Activated CD4-positive, alpha-beta memory T cell treated with anti-CD3 and anti-CD28 coated beads for 36 hours (primary cell): ENCODE measurements at places on chromosomes 3 and 15.

DNA sequence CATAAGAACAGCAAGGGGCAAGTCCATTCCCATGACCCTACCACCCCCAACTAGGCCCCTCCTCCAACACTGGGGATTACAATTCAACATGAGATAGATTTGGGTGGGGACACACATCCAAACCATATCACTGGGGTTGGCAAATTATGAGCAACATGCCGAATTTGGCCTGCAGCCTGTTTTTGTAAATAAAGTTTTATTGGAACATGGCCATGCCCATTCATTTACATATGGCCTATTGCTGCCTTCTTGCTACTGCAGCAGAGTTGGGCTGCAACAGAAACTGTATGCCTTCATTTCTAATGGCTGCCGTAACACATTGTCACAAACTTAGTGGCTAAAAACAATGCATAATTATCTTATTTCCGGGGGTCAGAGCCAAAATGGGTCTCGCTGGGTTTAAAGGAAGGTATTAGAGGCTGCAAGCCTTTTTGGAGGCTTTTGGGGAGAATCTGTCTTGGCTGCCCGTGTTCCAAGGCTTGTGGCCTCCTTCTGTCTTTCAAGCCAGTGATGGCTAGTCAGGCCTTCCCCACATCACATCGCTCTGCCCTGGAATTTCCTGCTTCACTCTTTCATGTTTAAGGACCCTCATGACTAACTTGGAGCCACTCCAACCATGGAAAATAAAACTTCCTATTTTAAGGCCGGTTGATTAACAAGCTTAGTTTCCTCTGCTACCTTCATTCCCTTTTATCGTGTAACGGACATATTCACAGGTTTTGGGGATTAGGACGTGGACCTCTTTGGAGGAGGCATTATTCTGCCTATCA, 428.5 kb upstream of the PROK2 start:
- DNase-seq: no peak

- no peak for DNase-seq
Observed at GRCh38 chr3:46612324-46612723, at the start of gene FAM240A. TSS of gene FAM240A (plus strand) at chr3:46612525. CDS start at chr3:46612684, 159 bp downstream.

DNA sequence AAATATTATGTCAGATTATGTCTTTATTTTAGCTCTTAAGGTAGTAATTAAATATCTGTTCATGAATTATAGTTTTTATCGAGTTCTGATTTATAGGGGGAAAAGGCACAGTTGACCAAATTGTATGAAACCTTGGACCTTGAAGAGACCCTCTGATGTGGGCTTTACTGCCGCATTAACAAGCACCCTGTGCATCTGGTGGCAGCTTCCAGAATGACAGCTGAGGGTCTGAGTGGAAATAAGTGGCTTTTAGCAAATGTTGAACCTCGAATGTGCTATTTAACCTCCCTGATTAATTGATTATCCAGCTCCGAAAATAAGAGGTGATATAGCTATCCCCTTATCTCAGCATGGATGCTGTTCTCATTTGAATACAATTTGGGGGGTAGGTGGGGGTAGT, 87.0 kb downstream of the TMEM108 start:
- DNase-seq: no peak

GRCh38 chr3:8539419-8539818, 37.8 kb downstream of the LMCD1 start:
- DNase-seq: no peak

- DNase-seq: peak; percentile 87
Observed at GRCh38 chr15:40782609-40783227, 12.9 kb downstream of the C15orf62 start.

DNA sequence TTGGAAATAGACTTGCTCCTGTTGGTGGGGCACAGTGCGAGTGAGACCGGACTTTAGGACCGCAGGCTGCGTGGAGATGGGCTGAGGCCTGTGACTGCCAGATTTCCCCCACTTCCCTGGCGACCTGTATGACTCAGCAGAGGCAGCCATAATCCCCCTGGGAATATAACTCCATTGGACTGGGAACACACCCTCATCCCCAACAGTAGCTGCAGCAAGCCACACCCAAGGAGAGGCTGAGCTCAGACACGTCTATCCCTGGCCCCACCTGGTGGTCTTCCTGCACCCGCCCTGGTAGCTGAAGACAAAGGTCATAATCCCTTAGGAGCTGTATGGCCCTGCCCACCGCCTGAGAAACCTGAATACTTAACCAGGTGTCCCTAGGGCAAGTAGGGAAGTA, 42.6 kb downstream of the DZIP1L start:
- DNase-seq: no peak

GRCh38 chr15:93072011-93072410, 17.0 kb downstream of the RGMA start:
- DNase-seq: no peak

GRCh38 chr3:141629976-141630375, 108.1 kb upstream of the RNF7 start:
- no peak for DNase-seq

GRCh38 chr3:45716790-45717336, 27.7 kb downstream of the SACM1L start:
- no peak for DNase-seq

DNA sequence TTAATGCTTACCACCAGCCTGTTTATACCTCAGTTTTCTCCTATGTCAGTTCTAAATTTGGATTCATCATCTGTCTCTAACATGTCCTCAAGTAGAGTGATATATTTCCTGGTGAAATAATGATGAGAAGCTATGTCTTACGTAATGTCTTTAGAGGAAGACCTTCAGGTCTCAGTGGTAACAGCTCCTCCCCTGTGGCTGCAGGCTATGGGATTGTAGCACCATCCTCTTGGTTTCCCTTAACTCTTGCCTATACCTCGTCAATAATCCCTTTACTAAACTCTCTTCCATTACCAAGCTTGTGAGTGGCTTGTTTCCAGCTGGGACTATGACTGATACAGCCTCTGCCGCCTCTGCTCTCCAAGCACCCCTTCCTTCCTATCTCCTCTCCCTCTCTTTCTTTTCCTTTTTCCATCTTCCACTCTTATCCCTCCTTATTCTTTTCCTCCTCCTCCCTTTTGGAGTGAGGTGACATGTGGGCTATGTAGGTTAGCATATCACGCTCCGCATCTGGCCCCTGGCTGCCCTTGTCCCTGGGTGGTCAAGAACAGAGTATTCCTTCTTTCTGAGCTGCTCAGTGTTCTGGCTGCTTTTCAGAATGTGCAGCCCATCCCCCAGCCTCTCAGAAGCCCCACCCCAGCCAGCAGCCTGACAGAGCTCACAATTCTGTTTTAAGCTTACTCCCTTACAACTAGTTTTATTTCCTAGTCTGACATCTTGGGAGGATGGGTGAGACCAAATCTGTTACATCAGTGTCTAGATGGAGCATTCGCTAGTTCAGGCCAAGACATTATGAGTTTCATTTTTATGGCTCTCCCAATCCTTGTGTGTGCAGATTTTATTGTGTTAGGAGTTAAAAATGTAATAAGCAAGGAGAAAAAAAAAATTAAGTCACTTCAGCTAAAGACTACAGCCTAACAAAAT, 75.0 kb upstream of the RNU6-1 start:
- no peak for DNase-seq

- no peak for DNase-seq
Observed at GRCh38 chr3:190003681-190004123, 117.0 kb downstream of the P3H2 start.

GRCh38 chr3:41265011-41265545, 65.8 kb downstream of the CTNNB1 start:
- DNase-seq: no peak

DNA sequence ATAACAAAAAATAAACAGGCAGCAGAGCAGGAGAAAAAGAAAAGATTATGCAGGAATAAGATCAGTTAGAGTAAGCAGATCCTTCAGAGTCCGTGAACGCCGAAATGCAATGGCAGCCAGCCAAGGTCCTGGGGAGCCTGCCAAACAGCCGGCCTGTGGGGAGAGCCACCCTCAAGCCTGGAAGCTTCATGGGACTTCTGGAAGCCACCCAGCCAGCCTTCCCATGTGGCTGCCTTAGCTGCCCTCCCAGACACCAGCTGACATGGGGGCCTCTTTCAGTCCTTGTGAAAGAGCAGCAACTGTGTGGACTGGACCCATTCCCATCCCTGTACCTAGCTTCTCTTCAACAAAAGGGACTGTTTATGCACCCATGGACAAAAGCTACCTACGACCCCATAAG, 64.9 kb upstream of the RAD18 start:
- DNase-seq: no peak

DNA sequence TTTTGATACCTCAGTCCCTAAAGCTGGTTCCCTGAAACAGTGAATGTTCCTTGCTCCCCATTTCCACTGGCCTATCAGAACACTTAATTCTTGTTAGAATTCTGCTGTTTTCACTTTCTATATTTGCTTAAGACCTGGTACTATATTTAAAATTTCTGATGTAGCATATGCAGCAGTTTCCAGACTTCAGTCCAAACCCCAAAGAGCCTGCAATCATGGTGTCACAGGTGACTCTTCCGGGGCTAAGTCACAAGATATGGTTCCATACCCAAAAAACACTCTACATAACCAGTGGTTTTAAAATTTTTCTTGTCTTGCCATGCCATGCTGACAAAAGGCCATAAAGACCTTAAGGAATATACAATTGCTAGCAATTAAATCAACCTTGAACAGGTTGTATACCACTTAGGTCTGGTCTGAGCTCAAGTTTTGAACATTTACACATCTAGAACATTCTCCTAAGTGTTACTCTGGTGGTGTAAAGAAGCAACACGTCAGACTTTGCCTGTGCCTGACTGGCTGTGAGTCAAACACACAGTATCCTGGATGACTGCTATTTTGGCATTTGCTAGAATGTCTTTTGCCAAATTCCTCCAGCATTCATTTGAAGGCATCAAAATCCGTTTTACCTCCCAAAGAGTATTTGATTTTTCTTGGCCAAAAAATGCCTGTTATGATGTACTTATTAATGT, 160.0 kb downstream of the FRMD5 start:
- DNase-seq: no peak

- no peak for DNase-seq
Observed at GRCh38 chr3:108406063-108406660, 104.2 kb downstream of the MYH15 start.

- DNase-seq: no peak
Observed at GRCh38 chr3:12349895-12350811, 61.3 kb downstream of the PPARG start.

DNA sequence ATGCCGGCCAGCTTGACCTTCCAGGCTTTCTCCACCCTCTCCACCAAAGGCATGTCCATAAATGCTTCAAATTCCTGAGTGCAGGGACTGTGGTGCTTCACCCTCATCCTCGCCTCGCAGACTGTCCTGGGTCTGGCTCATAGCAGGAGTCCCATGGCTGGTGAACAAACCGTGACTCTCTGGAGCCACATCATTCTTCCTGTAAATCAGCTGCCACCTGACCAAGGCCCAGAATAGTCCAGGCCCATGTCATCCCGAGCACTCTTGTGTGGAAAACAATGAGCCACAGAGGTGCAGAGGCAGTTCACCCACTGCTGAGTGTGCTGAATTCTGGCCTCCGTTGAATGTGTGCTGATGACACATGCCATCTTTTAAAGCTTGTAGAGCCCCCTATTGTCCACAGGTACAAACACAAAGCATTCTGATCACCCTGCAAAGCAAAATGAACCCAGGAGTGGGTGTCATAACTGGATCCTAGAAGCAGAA, 68.6 kb downstream of the ABHD5 start:
- peak; percentile 51 for DNase-seq

- DNase-seq: peak; percentile 15
Observed at GRCh38 chr3:112605285-112605684, 35.7 kb downstream of the CCDC80 start.

DNA sequence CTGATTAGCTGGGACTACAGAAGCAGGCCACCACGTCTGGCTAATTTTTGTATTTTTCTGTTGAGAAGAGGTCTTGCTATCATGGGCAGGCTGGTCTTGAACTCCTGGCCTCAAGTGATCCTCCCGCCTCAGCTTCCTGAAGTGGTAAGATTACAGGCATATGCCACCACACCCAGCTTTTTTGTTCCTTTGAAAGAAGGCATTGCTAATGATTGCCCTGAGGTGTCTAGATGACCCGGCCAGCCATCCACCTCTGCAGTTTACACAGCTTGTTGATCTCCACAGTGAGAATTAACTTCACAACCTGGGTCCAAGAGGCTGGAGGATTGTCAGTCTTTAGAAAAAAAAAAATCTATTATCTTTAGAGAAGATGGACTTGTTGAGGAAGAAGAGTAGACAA, 58.7 kb downstream of the SMAD3 start:
- DNase-seq: no peak

GRCh38 chr15:26943866-26944265, 27.1 kb upstream of the GABRG3 start:
- no peak for DNase-seq

GRCh38 chr3:182490596-182491491, 302.5 kb upstream of the ATP11B start:
- no peak for DNase-seq

- DNase-seq: no peak
Observed at GRCh38 chr3:123657568-123657967, 72.7 kb upstream of the HACD2 start.

- DNase-seq: no peak
Observed at GRCh38 chr3:176905331-176905730, 292.0 kb downstream of the TBL1XR1 start.

GRCh38 chr3:164230385-164231094, 847.8 kb downstream of the SI start:
- no peak for DNase-seq

- DNase-seq: no peak
Observed at GRCh38 chr3:12321015-12321414, 32.1 kb downstream of the PPARG start.

GRCh38 chr3:11556851-11557644, 86.7 kb downstream of the VGLL4 start:
- DNase-seq: no peak

DNA sequence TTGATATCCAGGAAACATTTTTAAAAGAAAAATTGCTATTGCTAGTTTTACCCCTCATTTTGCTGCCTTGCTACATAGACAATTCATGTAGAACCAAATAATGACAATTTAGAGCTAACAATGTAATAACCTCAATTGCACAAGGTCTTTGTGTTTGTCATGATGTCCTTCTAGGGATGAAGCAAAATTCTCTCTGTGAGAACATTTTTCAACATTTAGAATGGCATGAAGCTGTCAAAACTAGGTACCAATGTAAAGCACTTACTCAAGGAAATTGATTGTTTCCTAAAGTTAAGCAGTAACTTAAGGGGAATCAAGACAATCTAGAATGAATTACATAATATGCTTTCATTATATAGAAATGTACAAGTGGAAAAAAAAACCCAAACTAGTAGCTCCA, 7.9 kb upstream of the FGF7 start:
- no peak for DNase-seq

GRCh38 chr15:99169769-99170311, 65.0 kb downstream of the SYNM start:
- no peak for DNase-seq

GRCh38 chr3:194387926-194388418, 11.1 kb downstream of the GP5 start:
- no peak for DNase-seq

- no peak for DNase-seq
Observed at GRCh38 chr3:105634708-105635107, 234.1 kb downstream of the CBLB start.

GRCh38 chr3:128714887-128715491, 11.0 kb upstream of the RAB7A start:
- peak; percentile 60 for DNase-seq

GRCh38 chr3:33826688-33827087, 28.3 kb downstream of the PDCD6IP start:
- DNase-seq: no peak
